Activated CD8-positive, alpha-beta T cell treated with anti-CD3 and anti-CD28 coated beads for 36 hours (primary cell): ENCODE measurements at places on chromosomes 3 and 15. TPM values are rescaled to one million over a fixed set of nuclear protein-coding genes. Genes with fewer than 3 reads are reported as not detected.

FBXW12 gene
- not detected for total RNA-seq

GRCh38 chr15:79310612-79310984 is 314 bp upstream of the TMED3 start:
- DNase-seq, result no peak

GRCh38 chr3:141093397-141093796 is 42.2 kb downstream of the SPSB4 start:
- DNase-seq, result no peak

PLSCR5 gene
- not detected for total RNA-seq
